ENCODE measurements at places on chromosomes 2 and 18.

DNA sequence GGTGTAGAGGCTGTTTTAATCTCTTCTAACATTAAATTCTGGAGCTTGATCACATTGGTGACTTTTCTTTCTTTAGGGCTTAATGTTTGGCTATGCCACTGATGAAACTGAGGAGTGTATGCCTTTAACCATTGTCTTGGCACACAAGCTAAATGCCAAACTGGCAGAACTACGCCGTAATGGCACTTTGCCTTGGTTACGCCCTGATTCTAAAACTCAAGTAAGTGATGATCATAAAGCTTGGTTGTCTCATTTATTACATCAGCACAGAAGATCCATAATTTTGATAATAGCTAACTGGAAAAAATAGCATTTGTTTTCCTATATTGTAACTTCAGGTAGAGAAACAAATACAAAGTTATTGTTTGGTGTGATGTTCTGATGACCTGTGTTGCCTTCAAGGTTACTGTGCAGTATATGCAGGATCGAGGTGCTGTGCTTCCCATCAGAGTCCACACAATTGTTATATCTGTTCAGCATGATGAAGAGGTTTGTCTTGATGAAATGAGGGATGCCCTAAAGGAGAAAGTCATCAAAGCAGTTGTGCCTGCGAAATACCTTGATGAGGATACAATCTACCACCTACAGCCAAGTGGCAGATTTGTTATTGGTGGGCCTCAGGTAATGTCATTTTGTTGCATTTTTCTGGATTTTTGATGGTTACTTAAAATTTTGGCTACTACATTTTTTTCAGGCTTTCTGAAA is 2.9 kb downstream of the MAT2A start:
- no peak for DNase-seq

DNA sequence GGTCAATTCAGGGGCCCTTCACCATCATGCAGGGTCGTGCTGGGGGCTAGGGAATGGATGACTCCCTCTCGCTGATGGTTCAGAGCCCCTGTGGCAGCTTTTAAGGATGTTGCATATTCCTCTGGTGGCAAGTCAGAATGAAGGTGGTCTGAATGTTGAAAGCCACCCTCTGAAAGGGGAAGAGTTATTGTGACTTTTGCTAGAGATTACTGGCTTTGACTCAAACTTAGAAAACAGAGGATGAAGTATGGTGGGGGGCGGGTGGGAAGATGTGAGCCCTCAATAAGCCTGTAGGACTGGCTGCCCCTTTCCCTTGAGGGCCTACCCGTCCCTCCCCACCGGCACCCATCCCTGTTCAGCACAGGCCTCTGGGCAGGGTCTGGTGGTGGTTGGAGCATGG is 23.2 kb downstream of the MC2R start:
- no peak for DNase-seq

GRCh38 chr2:3712831-3713503 is 9.6 kb downstream of the DCDC2C start:
- DNase-seq = no peak

DNA sequence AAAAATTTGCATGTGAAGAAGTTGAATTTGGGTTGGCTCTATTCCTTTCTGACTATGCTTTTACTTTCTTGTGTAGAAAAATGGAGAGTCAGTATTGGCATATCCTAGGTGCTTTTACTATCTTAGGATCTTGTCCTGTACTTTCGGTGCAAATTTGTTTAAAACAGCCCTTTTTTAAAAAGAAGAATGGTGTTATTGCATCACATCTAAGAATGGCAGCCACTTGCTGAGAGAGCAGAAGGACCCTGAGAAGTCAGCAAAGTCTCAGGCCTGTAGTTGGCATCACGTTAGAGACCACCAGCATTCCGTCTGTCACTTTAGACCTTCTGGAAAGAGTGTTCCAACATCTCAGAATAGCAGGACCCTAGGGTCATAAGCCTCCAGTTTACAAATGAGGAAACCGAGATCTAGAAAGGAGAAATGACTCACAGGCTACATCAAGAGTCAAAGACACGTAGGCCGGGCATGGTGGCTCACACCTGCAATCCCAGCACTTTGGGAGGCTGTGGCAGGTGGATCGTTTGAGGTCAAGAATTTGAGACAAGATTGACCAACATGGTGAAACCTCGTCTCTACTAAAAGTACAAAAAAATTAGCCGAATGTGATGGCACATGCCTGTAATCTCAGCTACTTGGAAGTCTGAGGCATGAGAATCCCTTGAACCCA is 42.5 kb downstream of the SPATS2L start:
- no peak for DNase-seq

DNA sequence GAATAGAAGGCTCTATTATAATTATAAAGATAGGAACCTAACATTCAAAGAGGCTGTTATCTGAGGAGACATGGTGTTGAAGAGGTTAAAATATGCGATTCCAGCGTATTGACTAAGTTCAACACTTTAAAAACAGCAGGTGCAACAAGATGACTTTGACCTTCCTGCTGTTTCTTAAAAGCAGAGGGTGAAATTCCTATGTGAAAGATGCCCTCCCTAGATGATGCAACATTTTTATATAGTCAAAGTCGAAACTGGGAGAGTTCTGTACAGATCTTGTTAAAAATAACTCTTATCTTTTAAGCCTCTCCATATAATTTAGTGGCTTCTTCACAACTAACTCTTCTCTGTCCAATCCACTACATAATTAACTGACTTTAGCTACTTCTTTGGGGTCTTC is 4.4 kb upstream of the ACKR3 start:
- no peak for DNase-seq

DNA sequence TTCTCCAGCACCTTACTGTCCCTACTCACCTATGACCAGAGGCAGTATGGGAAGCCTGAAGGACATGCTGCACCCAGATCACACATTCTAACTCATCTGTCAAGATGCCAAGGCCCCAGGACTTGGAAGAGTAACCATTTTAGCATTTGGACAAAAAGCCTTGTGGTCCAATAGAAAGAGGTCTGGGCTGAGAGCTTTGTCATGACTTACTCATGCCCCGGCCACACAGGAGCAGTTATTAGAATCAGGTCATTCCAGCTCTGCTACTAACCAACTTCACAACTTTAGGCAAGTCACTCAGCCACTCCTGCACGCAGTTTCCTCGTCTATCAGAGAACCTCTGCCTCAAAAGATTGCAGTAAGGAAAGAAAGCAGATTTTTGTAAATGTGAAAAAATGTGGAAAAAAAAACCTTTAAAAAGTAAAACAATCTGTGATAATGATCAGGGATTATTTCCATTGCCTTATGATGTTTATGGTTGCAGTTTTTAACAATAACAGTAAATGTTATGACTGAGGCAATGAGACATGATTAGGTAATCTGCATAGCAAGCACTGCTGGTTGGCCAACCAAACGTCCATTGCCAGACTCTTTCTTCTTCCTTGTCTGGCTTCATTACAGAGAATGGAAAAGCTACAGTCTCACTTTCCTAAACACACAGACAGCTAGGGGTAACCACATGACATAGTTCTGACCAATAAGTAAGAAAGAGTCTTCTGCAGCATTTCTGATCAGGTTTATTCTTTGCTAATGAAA is 255.4 kb upstream of the CHAC2 start:
- no peak for DNase-seq

DNA sequence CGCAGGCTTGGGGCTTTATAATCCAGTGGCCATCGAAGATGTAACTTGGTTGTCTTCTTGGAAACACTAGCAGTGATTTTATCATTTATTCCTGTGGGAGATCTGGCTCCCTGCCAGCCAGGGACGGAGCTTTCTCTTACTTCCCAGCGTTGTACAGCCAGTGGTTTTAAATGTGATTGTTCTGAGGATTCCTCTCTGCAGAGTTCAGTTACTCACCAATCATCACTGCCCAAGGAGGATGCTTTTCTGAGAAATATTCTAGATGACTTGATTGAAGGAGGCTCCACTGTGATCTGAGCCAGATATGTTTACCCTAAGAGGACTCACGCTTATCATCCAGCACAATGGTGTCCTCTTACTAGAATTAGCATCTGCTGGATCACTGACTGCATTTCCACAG is 744.3 kb downstream of the RNF144A start:
- DNase-seq = no peak

DNA sequence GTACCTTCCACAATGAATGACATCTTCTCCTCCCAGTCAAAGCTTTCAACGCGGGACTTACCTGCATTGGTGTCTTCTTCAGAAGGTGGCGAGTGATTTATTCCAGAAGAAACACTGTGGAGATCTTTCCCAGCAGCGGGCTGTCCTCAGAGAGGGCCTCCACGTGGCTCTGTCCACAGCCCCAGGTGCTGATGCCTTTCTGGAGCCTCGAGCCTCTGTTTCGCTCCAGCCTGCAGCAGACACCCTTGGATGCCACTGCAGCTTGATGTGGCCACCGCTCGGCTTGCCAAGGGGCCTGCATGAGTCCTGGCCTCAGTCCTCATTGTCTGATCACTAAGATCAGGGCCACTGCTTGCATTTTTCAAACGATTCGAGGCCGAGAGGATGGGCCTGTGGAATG is 46.6 kb upstream of the GALR1 start:
- no peak for DNase-seq

DNA sequence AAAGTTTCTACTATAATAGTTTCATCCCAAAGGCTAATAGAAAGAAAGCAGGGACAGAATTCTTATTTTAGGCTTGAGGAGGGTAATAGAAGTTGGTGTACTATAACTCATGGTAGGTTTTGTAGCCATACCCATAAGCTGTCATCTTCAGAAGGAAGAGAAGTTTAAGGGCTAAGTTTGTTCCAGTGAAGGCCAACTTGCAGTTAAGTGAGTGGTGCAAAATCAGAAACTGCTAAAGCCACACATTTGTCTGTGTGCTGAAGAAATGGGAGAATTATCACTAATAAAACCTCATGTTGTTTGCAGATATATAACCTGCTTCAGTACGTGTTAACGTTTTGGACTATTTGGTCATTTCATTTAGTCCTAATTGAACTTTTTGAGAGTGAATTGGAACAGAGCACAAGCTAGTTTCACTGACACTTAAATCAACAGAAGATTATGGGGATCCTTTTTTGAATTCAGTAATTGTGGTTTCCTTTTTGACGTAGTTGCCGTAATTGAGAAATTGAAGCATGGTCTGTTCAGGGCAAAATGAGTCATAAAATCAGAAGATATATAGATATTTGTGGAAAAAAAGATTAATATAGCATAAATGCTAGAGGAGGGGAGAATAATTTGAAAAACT is 69.1 kb downstream of the PHLPP1 start:
- no peak for DNase-seq

- DNase-seq = no peak
These were observed 172.8 kb downstream of the NRXN1 start for GRCh38 chr2:50859110-50859509.

- DNase-seq = no peak
These were observed 19.4 kb upstream of the DUSP2 start for GRCh38 chr2:96164459-96165184.

DNA sequence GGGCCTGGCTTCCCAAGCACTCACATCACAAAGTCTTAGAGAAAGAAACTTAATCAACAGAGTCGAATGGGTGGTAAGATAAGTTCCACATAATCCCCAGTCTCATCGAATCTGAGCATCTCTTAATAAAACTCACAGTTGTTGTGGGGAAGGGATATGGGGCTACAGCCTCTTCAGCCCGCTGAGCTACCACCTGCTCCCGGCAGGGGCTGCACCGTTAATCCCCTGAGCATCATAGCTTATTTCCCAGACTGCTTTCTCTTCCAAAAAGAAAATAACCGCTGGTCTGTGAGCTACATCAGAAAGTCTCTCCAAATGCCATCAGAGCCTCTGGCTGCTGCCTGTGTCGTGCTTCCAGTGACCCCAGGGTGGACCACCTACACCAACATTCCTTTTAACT is 139.4 kb upstream of the CELF4 start:
- no peak for DNase-seq

GRCh38 chr2:112480530-112481049 is 1.4 kb upstream of the TTL start:
- DNase-seq = no peak

GRCh38 chr18:33761363-33761762 is 183.3 kb downstream of the ASXL3 start:
- DNase-seq = no peak

GRCh38 chr18:23260926-23261590 is 125.8 kb downstream of the CABLES1 start:
- no peak for DNase-seq

DNA sequence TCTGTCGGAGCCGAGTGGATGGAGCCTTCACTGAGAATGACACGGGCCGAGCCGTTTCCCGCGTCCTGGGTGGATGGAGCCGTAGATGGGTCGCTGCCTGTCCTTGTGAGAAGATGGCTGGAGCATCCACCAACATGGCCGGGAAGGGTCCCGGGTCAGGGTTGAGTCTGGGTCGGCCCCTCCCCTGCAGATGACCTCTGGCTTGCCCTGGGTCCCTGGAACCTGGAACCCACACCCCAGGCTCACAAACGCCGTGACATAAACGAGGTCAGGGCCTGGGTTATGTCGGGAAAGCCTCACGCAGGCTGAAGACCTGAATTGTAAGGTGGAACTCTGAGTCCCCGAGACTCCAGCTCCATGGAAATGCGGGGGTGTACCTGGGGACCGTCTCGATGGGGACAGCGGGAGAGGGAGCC is 94.9 kb downstream of the NFATC1 start:
- DNase-seq = no peak

DNA sequence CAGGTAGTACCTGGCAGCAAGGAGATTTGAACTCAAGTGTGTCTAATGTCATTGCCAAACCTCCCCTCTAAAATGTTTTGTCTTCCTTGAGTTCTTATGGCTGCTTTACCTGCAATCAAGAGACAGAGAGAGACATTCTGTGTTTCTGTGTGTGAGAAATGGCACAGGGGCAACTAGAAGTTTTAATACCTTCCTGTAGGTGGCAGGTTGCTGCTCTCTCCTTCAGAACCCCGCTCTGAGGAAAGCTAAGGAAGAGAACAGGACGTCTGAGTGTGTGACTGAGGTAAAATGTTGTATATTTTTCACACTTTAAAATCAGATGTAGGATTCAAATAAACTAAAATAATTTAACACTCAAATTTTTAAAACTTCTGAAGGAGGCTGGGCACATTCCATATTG is 19.2 kb downstream of the DTNA start:
- DNase-seq = no peak

- no peak for DNase-seq
These were observed 344.0 kb upstream of the DDX18 start for GRCh38 chr2:117470311-117471095.

- DNase-seq = no peak
These were observed 45.2 kb downstream of the PCBP1 start for GRCh38 chr2:70132244-70133126.

GRCh38 chr2:188931361-188931760 is 42.8 kb upstream of the COL3A1 start:
- DNase-seq = no peak

GRCh38 chr2:233369897-233370685 is 15.8 kb downstream of the DGKD start:
- DNase-seq = no peak

DNA sequence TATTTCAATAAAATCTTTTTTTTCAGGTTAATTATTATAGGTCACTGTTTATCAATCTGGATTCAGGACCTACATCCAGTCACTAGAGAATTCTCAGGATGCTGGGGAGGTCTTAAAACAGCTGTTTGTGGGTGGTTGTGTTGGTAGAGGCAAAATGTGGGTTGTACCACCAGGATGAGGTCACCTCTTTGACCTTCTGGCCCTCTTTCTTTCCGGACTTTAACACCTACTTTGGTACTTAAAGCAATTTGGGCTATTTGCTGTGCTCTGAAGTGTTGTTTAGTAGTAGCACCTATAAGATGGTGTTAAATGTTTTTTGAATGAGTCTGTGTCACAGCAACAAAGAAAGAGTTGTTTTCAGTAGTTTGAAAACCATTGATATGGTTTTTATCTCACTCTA is 14.6 kb downstream of the EML4 start:
- no peak for DNase-seq

- DNase-seq = no peak
These were observed 93.3 kb downstream of the CTAGE1 start for GRCh38 chr18:22324191-22325131.

- DNase-seq = no peak
These were observed 125.4 kb upstream of the ACKR3 start for GRCh38 chr2:236444187-236444586.
